Stimulated activated CD8-positive, alpha-beta memory T cell treated with anti-CD3 and anti-CD28 coated beads, Interleukin-2, amount 100 ng/mL, for 48 hours (primary cell): ENCODE measurements at places on chromosomes 5 and 9.

GRCh38 chr9:5336688-5337087 is 3.0 kb downstream of the RLN1 start:
- DNase-seq, result no peak

GRCh38 chr5:39073767-39074016 is 507 bp downstream of the RICTOR start:
- peak; percentile 22 for DNase-seq

DNA sequence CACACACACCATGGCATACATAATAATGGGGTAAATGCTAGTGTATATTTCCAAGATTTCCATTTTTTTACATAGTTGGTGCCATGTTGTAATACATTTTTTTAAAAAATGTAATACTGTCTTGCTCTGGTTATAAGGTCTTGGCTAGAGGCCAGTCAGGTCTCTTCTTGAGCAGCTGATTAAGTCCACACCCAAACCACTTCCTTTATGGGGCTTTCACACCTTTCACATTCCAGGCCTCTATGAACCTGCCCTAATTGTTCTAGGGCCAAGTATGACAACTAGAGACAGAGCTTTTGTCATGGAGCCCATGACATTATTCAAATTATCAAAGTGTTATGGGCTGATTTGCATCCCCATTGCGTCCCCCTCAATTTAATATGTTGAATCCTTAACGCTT is 495.6 kb upstream of the CTNND2 start:
- DNase-seq, result no peak

DNA sequence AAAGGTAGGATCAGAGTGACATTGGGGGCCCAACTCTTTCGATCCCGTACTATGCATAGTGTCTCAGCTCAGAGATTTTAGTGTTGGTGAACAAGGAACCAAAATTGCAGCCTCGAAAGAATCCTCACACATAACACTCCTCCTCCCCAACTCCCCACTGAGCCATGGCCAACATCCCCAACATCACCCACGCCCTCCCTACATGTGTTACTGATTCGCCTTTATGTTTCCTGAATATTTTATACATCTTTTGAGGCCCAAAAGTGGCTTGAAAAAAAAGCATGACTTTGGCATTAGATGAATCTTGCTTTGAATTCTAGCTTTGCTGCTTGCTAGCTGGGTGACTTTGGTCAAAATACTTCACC is 45.2 kb downstream of the PLAC8L1 start:
- DNase-seq, result no peak

DNA sequence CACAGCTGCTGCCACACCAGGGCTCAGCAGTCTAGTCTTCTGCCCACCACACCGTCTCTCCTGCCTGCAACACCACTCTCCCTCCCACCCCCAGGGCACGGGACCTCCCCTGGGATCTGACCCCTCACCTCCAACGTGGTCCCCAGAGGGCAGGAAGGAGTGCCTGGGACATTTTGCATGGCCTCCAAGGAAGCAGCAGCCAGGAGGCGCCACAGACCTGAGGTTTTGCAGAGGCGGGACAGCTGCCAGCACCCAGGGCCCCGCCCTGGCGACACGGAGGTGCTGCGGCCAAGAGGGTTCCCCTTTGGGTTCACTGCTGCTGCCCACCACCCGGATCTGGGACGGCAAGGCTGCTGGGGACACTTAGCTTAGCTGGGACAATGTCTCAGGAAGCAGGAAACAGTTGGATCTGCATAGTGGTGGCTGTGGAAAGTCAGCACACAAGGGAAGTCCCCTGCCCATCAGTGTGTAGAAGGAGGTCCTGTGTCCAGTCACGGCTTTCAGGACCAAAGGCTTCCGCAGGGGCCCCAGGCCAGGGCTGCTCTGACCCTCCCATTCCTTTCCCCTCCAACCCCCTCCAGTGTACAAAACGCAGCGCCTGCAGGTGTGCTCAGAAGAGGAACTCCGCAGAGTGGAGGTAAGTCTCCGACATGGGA is 13.8 kb downstream of the PROP1 start:
- peak; percentile 23 for DNase-seq

DNA sequence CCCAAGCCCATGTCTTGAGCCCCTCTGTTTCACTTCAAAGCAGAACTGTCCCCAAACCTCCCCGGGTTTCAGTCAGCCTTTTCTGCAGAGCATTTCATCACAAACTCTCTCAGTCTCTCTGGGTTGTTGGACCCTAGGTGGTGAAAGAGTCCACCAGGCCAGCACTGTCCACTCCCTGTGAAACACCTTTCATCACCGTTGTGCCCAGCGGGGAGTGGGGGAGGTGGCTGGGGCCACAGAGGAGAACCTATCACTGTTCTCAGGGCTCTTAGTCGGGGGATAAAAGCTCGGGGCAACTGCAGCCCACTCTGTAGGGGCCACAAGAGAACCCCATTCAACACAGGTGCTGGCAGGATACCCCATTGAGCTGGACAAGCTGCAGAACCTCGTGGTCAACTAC is 5.4 kb upstream of the RABL6 start:
- no peak for DNase-seq

GRCh38 chr9:31304576-31304975 is 1079.9 kb upstream of the ACO1 start:
- no peak for DNase-seq

DNA sequence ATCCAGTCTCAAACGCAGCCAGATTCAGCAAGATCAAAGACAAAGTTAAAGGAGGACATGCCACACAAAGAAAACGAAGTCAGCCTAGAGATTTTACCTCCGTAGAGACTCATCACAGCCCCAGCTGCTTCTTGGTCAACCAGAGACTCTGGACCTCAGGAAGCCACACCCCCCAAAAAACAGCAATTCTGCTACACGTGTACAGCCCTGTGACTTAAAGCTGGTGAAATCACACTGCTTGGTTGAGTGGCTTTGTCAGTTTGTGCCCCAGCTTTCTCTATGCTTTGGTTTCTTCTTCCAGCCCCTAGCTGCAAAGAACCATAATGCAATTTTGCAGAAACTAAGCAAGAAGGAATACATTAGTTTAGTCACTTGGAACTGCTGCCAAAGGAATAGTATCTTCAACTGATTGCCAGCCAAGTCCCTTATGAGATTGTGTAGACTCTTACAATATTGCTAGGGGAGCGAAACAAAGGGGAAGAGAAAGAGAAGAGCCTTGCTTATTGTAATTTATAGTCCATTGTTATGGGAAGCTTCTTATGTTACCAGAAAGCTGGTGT is 158.8 kb upstream of the ZNF462 start:
- no peak for DNase-seq

- no peak for DNase-seq
Measured at GRCh38 chr9:129108805-129109536, 1.6 kb downstream of the CRAT start.

DNA sequence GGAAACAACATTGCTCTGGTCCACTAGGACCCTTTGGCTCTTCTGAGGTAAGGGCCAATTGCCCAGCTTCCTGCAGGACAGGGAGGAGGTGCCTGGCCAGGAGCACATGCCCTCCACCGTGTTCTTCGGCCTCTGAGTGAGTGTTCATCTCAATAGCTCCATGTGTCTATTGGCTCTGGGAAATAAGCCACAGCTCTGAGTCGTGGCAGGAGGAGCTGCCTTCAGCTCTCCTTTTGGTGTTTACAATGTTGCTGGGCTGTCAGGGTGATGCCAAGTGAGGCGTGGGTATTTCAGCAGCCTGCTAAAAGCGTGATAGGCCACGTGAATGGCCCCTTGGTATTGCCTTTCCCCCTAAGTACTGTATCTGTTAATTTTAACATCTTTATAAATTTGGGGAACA is 26.6 kb downstream of the GADD45G start:
- no peak for DNase-seq

DNA sequence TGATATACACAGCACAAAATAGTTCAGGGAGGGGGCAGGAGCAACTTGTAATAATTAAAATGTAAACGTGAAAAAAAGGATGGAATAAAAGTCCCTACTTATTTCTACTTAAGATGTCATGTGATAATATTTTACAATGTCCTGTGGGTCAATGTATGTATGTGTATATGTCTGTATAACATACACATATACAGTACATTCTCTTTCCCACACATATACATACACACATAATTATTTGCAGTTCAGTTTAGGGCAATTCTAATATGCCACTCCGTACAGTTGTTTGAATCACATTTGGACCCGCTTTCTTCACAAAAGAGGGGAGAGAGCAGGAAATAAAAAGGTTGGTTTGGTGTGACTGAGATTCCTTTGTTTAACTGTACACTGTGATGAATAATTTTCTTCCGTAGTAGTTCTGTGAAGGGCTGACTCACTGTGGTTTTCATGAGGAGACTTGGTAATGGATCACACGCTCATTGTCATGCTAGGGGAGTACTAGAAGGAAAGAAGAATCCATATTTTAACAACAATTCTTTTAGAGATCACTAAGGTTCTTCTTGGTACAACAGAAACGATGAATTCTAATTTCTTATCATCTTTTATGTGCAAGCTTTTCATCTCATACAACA is 26.2 kb upstream of the ACOT12 start:
- DNase-seq, result no peak

GRCh38 chr5:164346785-164347630 is 841.6 kb downstream of the MAT2B start:
- no peak for DNase-seq
